IPS DF 6.9 (cell line): ENCODE measurements at places on chromosomes 5 and 9.

DNA sequence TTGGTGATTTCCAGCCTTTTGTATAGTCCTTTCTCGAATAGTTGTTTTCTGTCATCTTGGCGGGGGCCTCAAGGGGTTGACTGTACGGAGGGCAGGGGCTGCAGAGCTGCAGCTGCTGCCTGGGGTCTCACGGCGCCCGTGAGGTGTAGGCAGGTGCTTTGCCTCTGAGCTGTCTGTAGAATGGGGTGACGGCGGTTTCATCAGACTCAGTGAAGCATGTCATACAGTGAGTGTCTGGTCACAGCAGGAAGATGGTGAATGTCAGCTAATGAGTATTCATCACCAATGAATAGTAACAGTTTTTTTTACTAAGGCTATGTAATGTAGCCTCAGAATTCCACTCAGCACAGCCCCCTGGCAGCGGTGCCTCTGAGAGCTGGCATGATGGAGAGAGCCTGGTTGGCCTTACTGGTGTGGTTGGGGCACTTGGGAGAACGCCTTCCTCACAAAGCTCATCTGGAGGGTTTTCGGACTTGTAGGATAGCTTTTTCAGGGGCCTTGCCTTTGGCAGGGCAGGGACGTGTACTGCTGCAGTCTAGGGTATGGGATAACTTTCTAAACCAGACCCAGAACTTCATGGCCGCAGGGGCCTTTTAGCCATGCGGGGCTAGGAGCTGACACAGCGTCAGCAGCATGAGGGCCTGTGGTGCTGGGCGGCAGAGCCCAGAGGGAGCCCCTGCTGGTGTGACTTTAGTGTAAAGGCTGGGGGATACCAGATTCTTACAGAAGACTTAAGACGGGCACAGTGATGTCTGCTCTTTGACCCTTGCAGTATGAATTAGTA is 15.0 kb downstream of the TENT4A start:
- H3K27me3 ChIP-seq = no peaks in the 10 kb centered on the region
- H3K27ac ChIP-seq = no peak overlapping the region
- H3K4me1 ChIP-seq = 0 out of 2 replicates have a peak, but pooled peaks cover 2% of the 10 kb centered on the region

DNA sequence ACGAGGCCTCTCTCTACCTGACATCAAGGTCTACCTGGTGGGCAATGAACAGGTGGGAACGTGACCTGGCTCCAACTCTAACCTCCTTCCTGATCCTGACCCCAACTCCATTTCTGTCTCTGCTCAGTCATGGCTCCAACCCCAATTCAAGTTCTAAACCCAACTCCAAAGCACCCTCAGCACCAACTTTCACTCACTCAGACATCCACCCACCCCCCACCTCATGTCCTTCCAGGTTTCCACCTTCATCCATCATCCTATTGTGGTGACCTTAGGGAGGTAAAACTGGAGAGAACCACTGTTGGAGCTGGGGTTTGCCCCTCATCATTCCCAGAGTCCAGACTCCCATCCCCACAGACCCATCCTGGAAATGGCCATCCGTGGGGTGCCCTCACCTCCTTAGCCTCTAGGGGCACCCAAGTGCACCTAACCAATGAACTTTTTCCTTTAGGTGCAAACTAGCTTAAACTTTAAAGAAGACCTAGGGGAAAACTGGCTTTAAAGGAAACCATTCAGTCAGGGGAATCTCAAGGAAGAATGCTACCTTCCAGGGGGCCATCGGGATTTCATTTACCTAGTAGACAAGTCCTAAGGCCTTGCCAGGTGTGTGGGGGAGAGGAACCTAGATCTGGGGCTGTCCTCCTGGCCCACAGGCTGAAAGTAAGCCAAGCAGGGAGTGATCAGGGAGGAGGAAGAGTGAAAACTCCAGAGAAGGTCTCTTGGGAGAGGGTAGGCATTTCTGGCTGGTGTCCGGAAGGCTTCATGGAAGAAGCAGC is 11.3 kb downstream of the RGS14 start:
- H3K27ac ChIP-seq = no peak overlapping the region
- H3K27me3 ChIP-seq = no peaks in the 10 kb centered on the region
- H3K4me1 ChIP-seq = peaks cover 13% of the 10 kb centered on the region

- no peak overlapping the region for H3K27ac ChIP-seq
- no peaks in the 10 kb centered on the region for H3K36me3 ChIP-seq
- H3K4me3 ChIP-seq = no peak overlapping the region
- no peaks in the 10 kb centered on the region for H3K27me3 ChIP-seq
- DNase-seq = no peak
Observed at GRCh38 chr9:35816708-35817107, 1.9 kb upstream of the HINT2 start.

DNA sequence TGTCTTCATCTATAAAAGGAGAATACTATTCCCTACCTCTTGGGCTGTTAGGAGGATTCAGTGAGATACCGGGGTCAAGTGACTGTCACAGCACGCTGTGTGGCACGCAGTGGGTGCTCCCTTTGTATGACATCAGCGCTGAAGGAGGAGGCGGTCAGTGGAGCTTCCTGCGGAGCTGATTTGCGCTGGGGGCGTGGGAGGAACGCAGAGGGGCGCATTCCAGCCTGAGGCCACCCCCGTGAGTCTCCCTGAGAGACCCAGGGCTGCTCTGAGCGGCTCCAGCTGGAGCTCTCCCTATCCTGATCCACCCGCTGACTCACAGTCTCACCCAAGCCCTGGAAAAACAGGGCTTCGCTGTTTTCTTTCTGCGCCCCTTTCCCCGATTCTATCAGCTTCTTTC is 24.3 kb upstream of the NEURL1B start:
- no peaks in the 10 kb centered on the region for H3K36me3 ChIP-seq
- no peak for DNase-seq
- H3K4me3 ChIP-seq = no peak overlapping the region
- H3K27ac ChIP-seq = no peak overlapping the region

GRCh38 chr5:144460600-144460999 is 289.9 kb downstream of the KCTD16 start:
- no peaks in the 10 kb centered on the region for H3K36me3 ChIP-seq
- no peak overlapping the region for H3K27ac ChIP-seq
- H3K4me1 ChIP-seq = no peaks in the 10 kb centered on the region
- H3K27me3 ChIP-seq = no peaks in the 10 kb centered on the region
- DNase-seq = no peak
- no peak overlapping the region for H3K4me3 ChIP-seq

DNA sequence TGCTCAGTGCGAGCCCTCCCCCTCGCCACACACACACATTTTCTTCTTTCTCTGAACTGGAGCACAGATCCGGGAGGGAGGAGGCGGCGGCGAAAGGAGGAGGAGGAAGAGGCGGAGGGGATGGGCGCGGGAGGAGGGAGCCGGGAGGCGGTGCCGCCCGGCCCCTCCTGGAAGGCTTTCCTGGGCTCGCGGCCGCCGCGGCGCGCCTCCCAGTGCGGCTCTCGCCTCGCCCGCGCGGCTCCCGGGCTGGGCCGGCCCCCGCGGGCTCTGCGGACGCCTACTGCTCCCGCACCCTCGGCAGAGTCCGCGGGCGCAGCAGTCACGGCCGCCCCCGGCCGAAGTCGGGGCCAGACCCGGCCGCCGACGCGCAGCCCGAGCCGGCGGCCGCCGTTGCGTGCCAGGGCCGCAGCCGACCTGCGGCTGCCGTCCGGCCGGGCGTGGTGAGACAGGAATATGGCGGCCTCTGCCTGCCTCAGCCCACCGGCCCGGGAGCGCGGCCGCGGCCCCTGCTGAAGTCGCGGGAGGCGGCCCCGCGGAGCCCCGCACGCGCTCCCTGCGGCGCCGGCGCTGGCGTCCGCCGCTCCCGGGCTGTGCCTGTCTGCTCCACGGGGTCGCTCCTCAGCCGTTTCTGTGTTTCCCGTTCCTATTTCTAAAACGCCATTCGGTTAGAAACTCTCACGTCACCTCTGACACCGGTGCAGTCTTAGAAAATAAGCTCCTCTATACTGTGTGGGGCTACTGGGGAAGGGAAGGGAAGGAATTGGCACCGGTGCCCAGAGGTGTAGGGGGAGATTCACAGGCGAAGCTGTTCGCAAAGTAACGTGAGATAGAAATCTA is 500 bp upstream of the GNAQ start:
- no peaks in the 10 kb centered on the region for H3K27me3 ChIP-seq
- peak overlapping the region; percentile 65 for H3K4me3 ChIP-seq
- DNase-seq = peak; percentile 58
- no peak overlapping the region for H3K27ac ChIP-seq
- no peaks in the 10 kb centered on the region for H3K36me3 ChIP-seq

DNA sequence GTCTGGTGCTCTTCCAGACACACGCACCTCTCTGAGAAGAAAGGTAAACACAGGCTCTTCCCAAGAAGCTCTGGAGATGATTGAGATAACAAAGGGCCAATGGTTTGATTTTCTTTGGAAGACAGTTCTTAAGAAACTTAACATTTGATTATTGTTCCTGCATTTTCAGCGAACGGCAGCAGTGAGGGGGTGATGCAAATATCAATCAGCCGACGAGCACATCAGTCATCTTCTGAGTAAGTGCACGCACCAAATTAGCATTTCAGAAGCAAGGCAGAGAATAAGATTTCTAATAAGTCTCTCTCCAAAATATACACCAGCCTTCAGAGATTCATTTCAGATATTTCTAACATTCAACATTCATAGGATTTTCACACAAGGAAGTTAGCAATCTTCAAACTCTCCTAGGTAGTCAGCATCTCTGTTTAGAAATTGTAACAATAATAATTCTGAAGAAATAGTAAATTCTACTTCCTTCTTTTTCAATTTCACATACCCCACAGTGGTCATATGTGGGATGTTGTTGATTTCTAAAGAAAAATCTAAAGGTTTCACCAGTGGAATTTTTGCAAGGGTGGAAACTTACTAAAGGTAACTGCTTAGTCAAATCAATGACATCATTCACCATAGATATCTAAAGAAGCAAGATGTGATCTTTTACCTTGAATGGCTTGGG is 250.3 kb downstream of the SEC61B start:
- no peaks in the 10 kb centered on the region for H3K36me3 ChIP-seq
- DNase-seq = no peak
- H3K27me3 ChIP-seq = no peaks in the 10 kb centered on the region
- H3K4me3 ChIP-seq = no peak overlapping the region
- H3K27ac ChIP-seq = no peak overlapping the region
- no peaks in the 10 kb centered on the region for H3K4me1 ChIP-seq

DNA sequence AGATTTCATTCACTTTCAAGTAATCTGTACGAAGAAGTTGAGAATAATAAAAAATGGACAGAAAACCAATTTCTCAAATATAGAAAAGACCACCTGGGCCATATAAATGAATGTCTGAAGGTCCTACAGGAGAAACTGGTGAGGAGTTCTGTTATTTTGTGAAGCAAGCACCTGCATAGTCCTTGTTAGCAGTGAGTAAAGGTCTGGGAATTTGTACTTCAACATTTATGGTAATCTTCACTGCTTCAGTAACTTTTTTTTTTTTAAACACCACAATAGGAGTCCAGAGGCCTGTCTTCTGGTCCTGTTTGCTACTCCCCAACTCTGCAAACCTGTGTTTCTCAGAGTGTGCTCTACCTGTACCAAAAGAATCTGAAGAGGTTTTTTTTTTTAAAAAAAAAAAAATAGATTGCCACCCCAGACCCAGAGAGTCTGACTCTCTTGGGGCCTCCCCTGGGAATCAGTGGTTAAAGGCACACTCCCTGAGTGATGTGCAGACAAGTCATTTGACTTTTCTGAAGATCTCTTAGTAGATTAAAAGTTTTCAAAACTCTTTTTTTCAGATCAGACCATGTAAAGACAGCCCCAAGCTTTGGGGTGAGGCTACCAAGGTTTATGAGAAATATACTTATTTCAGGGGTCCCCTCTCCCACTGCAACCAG is 55.5 kb downstream of the FAM81B start:
- no peak overlapping the region for H3K27ac ChIP-seq
- DNase-seq = no peak
- H3K4me1 ChIP-seq = peaks cover 3% of the 10 kb centered on the region; the same call in 1 of the 2 replicates
- H3K27me3 ChIP-seq = no peaks in the 10 kb centered on the region
- H3K36me3 ChIP-seq = no peaks in the 10 kb centered on the region
- no peak overlapping the region for H3K4me3 ChIP-seq

DNA sequence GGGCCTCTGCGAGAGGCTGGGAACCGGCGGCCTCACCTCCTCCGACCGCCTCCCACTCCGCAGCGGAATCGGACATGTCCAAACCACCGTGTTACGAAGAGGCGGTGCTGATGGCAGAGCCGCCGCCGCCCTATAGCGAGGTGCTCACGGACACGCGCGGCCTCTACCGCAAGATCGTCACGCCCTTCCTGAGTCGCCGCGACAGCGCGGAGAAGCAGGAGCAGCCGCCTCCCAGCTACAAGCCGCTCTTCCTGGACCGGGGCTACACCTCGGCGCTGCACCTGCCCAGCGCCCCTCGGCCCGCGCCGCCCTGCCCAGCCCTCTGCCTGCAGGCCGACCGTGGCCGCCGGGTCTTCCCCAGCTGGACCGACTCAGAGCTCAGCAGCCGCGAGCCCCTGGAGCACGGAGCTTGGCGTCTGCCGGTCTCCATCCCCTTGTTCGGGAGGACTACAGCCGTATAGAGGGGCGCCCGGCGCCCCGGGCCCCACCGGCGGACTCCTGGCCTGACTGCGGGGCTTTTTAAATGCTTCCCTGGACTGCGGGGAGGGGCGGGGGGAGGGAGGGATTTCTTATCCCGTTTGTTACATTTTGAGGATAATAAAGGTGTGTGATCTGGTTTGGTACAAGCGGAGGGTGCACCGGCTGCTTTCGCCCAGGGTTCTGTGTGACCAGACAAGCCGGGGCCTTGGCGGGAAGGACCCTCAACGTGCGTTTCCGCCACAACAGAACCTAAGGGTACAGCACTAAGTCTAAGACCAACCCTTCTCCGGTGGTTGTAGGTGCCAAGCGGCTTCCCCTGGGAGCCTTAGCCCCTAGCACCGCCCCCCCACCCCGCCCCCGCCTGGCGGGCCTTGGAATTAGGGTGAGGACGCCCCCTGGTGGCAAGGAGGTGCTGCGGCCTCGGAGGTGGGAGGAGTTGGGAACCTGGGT is 9.3 kb downstream of the PRR7 start:
- no peak for DNase-seq
- peaks cover 6% of the 10 kb centered on the region for H3K4me1 ChIP-seq
- H3K4me3 ChIP-seq = peak overlapping the region; percentile 74
- no peak overlapping the region for H3K27ac ChIP-seq
- H3K27me3 ChIP-seq = no peaks in the 10 kb centered on the region
